ENCODE measurements at places on chromosomes 7 and 10.

- no peak for DNase-seq
Observed at GRCh38 chr10:80411267-80411668, 2.9 kb downstream of the PRXL2A start.

DNA sequence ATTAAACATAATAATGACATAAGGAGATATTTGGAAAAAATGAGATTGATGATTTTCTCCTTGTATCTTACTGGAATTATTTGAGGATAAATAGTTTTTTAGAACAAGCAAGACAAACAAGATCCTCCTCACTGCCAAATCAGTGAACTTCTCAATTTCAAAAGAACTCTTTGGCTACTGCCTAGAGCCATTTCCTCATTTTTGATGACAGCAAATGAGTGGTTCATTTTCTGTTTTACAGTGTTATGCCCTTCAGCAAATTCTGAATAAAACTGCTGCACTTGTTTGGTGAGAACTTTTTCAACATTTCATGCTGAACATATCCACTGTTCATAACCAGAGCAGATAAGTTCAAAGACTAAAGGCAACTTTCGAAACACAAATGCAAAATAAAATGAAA lies 42.5 kb upstream of the AHR start:
- DNase-seq, result no peak

GRCh38 chr7:35909870-35910357 lies 109.1 kb downstream of the SEPTIN7 start:
- DNase-seq, result no peak

- DNase-seq, result no peak
Observed at GRCh38 chr10:62437696-62438095, 63.5 kb downstream of the ZNF365 start.

DNA sequence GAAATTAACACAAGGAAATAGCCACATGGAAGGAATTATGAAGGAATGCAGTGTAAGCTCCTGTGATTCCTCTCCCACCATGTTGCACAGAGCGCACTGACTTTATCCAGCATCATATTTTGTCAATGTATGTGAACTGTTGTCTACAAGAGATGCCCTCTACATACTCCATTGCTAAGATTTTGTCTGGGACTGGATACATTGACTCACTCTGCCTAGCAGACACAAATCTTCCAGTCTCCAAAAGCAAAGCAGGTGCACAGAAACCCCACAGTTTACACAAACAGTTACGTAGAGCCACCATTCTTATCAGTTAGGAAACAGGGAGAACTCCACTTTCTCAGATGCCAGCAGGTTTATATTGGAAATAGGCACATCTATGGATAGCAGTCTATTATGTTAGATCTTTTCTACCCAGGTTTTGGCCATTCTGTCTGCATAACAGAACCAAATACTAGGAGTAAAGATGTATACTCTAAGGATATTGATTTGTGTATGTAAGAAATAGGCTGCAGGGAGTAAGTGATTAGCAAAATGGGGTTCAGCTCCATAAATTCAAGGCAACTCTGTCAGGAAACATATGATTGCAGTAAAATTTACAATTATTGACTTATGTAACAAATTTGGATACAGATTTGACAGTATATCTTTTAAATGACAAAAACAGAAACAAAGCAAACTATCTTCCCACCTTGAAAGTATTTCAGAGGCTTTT lies 1.5 kb downstream of the AKR1C2 start:
- DNase-seq, result no peak

GRCh38 chr10:11616021-11616420 lies 4.6 kb upstream of the USP6NL start:
- DNase-seq, result no peak

DNA sequence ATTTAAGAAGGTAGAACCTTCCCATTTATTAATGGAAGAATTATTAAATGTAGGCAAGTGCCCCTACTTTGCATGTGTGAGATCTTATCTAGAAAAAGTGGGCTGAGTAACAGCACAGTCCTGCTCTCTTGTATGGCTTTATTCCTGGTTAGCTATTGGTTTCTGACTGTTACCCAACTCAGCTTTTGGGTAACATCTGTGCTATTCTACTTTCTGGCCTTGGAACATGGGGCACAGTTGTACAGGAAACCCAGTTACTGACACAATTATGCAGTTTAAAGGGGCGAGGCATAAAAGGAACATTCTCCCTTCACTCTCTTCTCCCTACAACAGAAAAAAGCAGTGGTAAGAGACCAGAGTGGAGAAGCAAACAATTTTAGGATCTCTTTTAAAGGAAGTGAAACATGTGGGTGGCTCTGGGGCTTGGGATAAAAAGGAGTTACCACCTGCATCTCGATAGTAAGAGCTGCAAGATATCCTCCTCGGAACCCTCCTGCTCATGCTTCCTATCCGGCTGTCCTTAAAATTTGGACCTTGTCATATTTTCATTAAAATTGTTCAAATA lies 16.0 kb downstream of the NUDT5 start:
- no peak for DNase-seq

Measured in stimulated activated CD4-positive, alpha-beta T cell treated with anti-CD3 and anti-CD28 coated beads, TNF-alpha, amount 100 ng/mL, for 4 hours (primary cell).